SJSA1 (cell line): ENCODE measurements at places on chromosomes 1 and 21.

DNA sequence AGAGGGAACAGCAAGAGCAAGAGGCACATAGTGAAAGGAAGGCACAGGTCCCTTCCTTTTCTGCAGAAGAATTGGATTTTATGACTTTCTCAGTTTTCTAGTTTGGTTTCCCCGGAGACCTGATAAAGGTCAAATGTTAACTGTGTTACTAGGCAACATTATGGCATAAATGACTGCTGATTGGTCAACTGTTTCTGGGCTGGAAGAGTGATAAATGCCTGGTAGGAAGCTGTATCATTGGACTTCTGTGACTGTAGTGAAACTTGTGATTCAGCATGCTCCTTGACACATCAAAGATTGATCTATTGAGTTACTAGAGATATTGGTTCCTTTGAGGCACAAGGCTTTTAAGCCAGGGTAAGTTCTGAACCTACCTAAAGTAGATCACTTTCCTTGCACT is 55.7 kb downstream of the LRRC8C start:
- no peak for DNase-seq

- no peak for DNase-seq
These were observed 5.6 kb upstream of the YRDC start for GRCh38 chr1:37813529-37814145.

DNA sequence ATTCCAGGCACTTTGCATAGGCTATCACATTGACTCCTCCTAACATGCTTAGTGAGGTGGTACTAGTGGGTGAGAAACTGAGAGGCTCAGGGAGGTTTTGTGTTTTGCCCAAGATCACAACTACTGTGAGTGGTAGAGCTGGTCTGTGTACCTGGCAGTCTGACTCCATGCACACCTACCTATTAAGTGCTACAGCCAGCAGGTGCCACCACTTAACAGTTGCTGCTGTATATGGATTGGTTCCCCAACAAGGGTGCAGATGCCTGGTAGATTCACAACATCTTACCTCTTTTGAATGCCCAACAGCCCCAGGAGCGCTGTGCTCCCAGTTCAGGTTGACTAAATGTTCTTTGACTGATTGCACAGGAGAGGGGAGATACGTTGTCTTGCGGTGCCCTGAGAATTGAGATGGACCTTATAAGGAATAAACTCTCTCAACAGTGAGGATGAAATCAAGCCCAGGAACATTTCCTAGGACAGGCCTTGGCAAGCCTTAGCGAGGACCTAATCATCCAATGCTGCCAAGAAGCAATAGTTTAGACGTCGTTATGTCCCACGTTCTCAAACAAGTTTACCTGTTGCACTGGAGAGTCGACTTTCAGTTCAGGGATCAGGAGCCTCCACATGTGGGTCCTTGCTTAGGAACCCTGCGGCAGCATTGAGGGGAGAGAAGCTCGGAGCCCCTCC is 78.9 kb upstream of the F3 start:
- DNase-seq: no peak

GRCh38 chr1:52139817-52140540 is 1.9 kb upstream of the ZFYVE9 start:
- peak; percentile 29 for DNase-seq

DNA sequence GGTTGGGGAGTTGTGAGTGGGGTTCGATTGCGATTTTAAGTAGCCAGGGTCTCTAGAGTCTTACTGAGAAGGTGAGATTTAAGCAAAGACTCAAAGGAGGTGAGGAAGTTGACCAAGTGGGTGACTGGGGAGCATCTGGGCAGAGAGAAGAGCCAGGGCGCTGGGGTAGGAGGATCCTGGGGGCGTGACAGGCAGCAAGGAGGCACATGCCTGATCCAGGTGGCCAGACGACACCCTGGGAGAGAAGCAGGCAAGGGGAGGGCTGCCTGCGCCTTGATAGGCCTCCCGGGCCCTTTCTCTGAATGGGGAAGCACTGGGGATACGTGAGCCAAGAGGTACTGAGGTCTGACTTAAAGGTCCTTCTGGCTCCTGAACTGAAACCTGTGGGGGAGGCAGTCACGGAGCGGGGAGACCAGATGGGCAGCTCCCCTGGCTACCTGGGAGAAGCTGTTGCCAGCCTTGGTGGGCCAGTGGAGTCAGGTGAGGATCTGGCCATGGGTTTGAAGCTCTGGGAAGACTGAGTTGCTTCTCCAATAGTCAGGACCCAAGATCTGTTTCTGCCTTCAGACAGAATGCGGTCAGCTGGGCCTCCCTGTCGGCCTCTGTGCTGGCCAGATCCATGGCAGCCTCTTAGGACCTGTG is 5.4 kb downstream of the ZBTB48 start:
- DNase-seq: no peak
